ENCODE measurements at places on chromosomes 1 and 21.
A peak's percentile ranks its signal among the peaks of the same experiment; 100 is the strongest.

DNA sequence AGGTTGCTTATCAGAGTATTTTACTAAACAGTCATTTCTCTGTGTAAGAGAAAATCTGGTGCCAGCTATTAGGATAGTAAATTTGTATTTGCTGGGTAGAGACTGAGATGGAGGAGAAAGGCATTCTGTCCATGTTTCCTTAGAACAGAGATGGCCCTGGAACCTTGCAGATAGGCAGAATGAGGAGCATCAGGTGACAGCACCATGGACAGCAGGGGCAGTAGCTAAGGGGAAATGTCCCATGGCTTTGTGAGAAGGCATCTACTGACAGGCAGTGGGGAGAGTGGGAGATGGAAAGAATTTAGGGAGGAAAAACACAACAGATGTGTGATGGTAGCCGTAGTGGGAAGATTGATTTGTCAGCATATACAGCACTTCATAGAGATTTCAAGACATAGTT lies 105.0 kb downstream of the PRRX1 start:
- DNase-seq = no peak

DNA sequence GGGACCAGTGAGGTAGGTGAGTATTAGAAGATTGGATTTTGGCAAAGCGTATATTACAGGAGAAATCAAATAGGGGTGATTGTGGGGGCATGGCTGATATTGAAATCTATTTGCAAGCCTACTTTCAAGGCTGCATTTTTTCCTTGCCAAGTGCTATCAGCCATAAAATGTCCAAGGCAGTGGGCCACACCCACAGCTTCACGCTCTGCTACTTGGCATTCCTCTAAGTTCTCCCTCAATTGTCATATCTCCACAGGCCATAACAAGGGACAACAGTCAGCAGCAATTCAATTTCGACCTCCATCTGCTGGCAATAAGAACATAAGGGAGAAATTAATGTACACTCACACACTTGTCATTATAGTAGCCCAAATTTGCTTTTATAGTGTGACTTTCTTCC lies 667.1 kb upstream of the PKN2 start:
- DNase-seq = no peak

DNA sequence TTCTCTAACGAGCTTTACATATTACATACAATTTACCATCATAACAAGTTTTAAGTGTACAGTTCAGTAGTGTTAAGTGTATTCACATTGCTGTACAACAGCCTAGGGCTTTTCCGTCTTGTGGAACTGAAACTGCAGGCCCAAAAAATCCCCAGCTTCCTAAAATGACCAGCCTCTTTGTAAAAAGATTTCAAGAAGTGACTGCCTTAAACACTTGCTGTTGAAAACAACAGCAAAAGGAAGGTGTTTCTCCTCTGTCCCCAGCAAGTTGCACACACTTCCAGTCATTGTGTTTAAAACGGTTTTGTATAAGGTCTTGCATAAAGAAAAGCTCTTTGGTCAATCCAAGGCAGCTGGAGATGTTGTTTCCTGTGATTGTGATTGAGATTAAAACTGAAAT lies 16.0 kb upstream of the GBP1 start:
- no peak for DNase-seq

DNA sequence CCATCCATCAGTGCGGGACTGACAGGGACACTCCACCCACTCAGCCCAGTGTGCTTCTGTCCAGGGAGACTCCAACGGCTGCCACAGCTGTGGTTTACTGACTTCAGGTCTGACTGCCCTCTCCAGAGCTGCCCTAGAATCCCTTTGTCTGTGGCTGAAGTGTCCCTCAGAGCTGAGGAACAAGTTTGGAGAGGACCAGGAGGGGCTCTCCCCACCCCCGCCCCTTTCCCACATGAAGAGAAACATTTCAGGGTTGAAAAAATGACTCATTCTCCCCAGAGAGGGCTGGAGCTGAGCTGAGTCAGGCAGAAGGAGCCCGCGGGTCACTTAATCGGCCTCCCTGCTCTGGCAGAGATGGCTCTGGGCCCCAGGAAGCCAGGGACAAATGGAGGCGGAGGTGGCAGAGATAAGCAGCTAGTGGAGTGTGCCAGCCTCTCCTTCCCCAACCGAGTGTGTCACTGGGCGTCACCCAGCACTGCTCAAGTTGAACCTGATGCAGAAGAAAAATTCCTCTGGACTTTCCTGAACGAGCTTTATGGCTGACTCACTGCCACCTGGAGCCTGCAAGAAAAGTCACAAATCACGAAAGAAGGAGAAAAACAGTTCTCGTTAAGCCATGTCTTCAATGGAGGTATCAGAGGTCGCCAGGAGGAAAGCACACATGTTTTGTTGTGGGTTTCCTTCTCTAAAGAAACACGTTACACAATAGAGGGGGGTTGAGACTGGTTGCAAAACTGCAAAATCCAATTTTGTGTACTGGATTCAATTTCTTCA lies 34.3 kb upstream of the ECE1 start:
- peak; percentile 37 for DNase-seq

DNA sequence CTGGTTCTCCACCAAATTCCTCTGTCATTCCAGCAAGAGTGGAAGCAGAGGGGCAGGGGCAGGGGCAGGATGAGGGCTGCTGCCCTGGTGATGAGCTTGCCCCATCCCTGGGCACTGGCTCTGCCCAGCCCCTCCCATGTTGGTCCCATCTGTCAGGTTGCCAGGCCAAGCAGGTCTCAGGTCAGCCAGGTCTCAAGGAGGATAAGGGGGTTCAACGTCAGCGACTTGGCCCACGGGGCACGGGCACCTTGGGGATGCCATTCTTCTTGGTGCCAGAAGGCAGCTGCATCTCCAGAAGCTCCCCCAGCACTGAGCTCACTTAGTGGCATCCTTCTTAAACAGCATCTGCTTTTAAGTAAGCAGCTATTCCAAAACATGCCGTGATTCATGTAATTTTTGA lies 133.1 kb downstream of the AJAP1 start:
- DNase-seq = no peak

- no peak for DNase-seq
Measured at GRCh38 chr1:175620376-175620775, 123.0 kb downstream of the TNR start.

Measured in activated effector memory CD4-positive, alpha-beta T cell treated with Interleukin-2 at 50 U/mL for 16 hours (primary cell).